ENCODE measurements at places on chromosomes 11 and 22.

DNA sequence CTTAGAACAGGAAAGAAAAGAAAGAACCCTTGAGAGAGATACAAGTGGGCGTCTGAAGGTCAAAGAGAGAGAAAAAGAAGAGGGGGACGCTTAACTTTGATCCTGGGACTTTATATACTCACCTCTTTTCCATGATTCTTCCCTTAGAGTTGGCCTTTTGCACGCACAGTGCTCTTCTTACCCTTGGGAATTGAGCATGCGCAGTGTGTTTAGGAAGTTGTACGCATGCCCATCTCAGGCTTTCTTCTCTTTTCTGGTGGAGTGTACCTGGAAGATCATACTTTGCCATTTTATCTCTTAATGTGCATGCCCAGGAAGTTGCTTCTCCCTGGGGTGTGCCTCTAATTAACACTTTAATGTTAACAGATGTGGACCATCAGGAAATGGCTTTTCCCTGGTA is 229.6 kb upstream of the ANO3 start:
- no peak for DNase-seq

DNA sequence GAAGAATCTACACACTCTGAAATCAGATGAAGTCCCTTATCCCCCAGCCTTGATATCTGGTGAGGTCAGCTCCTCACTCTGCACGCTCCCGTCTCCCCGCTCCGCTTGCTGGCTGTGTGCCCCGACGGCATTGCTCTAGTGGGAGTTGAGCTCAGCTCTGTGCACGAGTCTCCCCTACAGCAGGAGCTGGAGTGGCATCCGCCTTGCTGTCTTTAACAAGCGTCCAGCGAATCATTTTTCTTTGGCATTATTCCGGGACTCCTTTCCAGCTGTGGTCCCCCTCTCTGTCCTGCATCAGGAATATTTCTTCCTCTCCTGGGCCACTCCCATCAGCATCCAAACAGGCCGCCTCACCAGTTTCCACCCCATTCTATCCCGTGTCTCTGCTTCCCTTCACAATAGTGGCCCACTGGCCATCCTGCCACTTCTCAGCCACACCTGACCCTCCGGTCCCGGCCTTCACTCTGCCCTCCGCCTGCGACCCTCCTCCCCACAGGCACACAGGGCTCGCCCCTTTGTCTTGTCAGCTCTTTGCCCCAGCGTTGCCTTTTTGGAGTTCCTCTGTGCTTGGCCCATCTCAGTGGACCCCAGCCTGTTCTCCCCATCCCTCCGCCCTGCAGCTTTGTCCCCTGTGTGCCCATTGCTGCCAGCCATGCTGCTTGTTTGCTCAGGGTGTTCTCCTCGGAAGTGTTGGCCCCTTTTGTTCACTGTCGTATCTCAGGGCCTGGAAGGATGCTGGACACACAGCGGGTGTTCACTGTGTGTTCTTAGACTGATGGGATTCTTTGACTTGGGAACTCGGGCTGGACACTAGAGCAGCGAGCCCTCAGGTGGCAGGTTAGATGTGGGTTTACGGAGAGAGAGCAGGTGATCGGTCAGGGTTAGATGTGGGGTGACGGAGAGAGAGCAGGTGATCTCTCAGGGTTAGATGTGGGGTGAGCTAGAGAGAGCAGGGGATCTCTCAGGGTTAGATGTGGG is 441.8 kb downstream of the TBC1D22A start:
- no peak for DNase-seq

- no peak for DNase-seq
These were observed 184.4 kb downstream of the CEP164 start for GRCh38 chr11:117511931-117512539.

DNA sequence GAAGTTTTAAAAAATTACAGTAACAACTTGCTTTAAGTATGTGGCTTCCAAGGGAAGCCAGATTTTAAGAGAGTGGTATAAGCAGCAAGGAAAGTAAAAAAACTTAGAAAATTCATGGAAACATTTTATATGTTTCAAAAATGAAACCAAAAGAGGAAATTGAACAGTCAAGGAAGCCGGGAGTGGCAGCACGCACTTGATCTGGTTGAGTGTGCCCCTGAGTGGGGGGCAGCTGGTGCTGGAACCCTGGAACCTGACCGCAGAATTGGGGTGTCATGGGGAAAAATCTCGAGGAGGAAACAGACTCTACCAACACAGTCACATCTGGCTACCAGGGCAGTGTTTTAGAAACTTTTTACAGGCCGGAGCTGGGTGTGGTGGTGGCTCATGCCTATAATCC is 14.0 kb downstream of the MICALL1 start:
- DNase-seq, result no peak

GRCh38 chr11:134634897-134635831 is 223.1 kb upstream of the B3GAT1 start:
- no peak for DNase-seq

Data from BJ (cell line).